Activated CD4-positive, CD25-positive, alpha-beta regulatory T cell (primary cell): ENCODE measurements at places on chromosomes 7 and 10.

DNA sequence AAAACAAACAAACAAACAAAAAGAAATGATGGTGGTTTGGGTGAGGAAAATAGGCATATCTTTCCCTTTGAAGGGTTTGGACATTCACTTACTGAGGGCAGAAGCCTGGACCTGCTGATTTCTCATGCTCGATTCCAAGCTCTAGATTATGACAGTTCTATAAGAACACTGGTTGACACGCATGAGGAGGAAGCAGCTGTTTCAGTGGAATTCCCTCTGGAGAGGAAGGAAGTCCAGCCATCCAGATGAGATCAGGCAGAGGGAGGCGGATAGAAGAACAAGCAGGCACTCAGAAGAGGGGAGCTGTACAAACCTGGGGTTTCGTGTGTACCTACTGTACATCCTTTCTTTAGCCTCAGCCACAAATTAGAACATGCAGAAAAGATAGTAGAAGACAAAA is 691.9 kb downstream of the INHBA start:
- no peak for DNase-seq

GRCh38 chr10:129279446-129280154 is 187.4 kb upstream of the MGMT start:
- no peak for DNase-seq

GRCh38 chr7:149188213-149188612 is 7.1 kb upstream of the ZNF282 start:
- DNase-seq, result no peak

DNA sequence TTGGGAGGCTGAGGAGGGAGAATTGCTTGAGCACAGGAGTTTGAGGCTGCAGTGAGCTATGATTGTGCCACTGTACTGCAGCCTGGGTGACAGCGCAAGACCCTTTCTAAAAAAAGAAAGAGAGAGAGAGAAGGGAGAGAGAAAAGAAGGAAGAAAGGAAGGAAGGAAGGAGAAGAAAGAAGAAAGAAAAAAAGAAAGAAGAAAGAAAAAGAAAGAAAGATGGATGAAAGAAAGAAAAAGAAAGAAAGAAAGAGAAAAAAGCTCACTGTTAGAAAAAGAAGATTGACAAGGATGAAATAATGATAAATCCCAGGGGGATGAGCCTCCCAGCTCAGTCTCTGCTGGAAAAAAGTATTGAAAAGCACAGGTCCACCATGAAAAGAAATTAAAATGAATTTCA is 22.8 kb upstream of the CARD11 start:
- DNase-seq, result no peak

- DNase-seq, result no peak
Measured at GRCh38 chr10:56383806-56384205, 22.7 kb upstream of the ZWINT start.

GRCh38 chr7:157007470-157008066 is 2.9 kb downstream of the MNX1 start:
- no peak for DNase-seq

GRCh38 chr7:17144322-17144721 is 154.1 kb upstream of the AHR start:
- DNase-seq, result no peak

DNA sequence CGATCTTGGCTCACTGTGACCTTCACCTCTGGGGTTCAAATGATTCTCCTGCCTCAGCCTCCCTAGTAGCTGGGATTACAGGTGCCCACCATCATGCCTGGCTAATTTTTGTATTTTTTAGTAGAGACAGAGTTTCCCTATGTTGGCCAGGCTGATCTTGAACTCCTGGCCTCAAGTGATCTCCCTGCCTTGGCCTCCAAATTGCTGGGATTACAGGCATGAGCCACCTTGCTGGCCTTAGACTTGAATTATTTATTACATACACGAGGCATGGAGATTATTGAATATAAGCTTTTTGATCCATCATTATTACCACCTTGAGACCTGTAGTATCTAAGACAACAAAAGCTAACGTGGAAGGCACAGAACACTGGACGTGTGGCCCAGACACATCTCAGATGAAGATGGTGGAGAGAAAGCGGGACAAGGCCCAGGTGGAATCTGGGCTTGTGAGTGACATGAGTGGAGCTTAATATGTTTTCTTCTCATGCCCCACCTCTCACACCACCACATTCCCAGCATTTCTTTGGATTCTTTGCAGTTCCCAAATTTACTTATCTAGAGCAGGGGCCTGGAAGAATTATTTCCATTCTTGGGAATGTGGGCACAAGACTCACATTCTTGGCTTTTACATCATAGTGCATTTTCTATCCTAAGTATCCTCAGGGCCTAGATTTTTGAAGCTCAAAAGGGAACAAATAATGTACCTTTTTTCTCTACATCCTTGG is 76.6 kb downstream of the SUGCT start:
- no peak for DNase-seq

- no peak for DNase-seq
Measured at GRCh38 chr10:46273506-46274477, 13.0 kb upstream of the ANTXRL start.

DNA sequence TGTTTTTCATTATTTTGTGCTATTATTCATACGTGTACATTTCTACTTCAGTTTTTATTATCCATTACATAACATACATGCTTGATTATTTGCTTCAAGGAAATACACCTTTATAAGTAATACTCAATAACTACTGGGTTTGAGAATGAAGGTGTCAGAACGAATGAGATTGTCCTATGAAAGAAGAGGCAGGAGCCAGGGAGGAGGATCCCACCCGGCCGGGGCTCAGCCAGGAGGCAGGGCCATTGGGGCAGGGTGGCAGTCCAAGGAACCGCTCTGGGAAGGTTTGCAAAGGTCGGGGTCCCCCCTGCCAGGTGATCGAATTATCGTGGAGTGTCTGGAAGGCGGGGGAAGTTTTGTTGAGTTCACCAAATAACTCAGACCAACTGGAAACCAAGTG is 9.1 kb downstream of the TRIM56 start:
- DNase-seq, result no peak
